Lower leg skin (tissue), 4 donors: ENCODE measurements at places on chromosomes 7 and 10. TPM values are rescaled to one million over a fixed set of nuclear protein-coding genes. Genes with fewer than 3 reads are reported as not detected.

GRM8 gene
- total RNA-seq: 0.45 TPM

NPSR1 gene
- not detected for total RNA-seq

TUBB8 gene
- total RNA-seq: not detected

C10orf62 gene
- total RNA-seq: not detected

CALHM3 gene
- not detected for total RNA-seq

FGFR2 gene
- 123 TPM for total RNA-seq

AKR1D1 gene
- not detected for total RNA-seq
